Activated naive CD4-positive, alpha-beta T cell treated with anti-CD3 and anti-CD28 coated beads, Interleukin-2, amount 50 U/mL, for 16 hours (primary cell): ENCODE measurements at places on chromosomes 13 and 19.
A peak's percentile ranks its signal among the peaks of the same experiment; 100 is the strongest.

DNA sequence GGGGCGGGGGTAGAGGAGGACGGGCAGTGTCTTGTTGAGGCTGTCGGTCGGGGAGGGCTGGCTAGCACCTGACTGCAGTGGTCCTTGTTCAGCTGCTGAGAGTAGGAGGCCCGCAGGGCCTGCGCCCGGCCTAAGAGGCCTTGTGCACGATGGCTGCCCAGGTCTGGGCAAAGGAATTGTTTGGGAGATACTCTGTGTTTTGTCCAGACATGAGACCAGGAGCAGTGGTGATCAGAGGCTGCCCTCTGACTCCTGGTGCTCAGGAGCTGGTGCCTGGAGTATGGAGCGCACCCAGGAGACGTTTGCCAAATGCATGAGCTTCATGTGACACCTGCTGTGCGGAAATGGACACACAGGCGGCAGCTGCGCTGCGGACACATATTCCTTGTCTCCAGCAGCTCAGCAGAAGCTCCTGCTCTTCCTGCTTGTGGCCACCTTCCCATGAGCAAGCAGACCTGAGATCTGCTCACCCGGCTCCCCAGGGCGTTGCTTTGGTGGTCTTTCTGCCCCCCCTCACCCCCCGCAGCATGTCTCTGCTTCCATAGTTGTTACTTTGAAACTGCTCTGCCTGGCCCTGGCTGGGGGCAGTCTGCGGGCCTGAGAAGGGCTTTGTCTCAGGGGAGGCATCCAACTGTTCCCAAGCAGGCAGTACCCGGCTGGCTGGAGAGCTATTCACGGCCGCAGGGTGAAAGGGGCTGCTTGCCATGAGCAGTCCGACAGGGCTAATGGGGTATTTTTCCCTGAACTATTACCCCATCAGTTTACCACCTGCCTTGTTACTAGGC lies 163.9 kb downstream of the TEX29 start:
- DNase-seq: no peak

GRCh38 chr13:21079761-21080592 lies 18.6 kb upstream of the LATS2 start:
- DNase-seq: no peak

DNA sequence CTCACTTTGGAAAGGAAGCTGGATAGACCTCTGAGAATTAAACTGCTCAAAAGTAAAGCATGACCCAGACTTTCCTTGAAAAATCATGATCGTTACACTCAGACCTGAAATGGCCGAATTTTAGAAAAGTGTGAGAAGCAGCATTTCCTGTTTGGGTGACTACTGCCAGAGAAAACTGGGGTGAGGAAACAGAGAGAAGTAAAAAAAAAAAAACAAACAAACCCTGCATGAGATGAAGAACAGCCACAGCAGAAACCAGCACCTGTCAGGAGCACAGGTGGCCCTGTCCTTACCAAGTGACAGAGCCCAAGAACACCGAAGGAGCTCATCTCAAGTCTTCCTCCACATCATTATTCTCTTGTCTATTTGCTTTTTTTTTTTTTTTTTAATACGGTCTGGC lies 12.0 kb upstream of the ADPRHL1 start:
- DNase-seq: no peak

GRCh38 chr19:37333457-37333856 lies 37.4 kb upstream of the ZNF527 start:
- DNase-seq: no peak

- DNase-seq: no peak
Observed at GRCh38 chr13:21501686-21502085, 42.6 kb upstream of the ZDHHC20 start.

DNA sequence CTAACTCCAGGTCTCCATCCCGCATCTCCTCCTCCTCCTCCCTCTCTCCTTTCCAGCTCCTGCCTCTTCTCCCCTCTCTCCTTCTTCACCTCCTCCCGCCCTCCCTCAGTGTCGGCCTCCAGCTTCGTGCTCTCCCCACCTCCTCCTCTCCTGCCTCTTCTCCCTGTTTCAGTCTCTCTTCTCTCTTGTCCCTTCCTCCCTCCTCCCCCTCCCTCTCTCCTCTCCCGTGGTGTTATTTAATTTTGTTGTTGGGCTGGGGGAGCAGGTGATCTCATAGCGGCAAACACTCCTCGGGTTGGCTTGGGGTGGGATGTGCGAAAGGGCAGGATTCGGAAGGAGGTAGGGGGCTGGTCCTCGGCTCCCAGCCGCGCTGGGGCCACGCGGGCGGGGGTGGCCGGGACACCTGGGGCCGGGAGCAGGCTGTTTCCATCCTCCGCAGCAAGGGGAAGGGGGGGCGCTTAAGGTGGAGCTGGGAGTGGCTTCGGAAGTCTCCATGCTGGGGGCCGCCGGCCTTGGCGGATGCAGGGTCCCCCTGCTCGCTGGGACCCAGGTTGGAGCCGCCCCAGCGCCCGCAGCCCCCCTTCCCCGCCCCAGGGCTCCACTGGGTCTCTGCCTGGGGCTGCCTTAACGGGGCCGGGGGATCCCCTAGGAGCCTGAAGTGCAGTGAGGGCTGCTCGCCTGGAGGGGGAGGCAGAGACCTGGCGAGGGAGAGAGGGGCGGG lies at the start of gene CA11:
Gene CA11, minus strand, starts transcription at position 187 of the 721 bp plus-strand sequence. CDS start 555 bp downstream, outside the sequence.
- DNase-seq: peak; percentile 92

DNA sequence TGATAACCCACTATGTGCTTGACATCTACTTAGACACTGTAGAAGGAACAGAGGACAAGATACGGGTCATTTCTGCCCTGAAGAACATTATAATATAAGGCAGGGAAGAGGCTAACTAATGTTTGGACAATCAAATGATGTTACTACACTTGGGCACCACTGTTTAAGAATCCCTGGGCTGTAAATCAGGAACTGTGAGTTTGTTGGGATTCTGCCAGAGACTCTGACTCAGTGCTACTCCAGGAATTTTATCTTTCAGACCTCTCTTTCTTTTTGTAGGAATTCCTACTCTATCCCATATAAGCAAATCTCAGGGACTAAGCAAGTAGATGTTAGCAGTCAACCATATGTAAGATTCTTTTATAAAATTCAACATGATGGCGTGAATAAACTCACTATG lies 3.1 kb upstream of the ZNF471 start:
- no peak for DNase-seq

- DNase-seq: no peak
Observed at GRCh38 chr13:97387890-97388289, 46.1 kb upstream of the RAP2A start.

- peak; percentile 87 for DNase-seq
Observed at GRCh38 chr19:41958367-41959055, 610 bp downstream of the RABAC1 start.

GRCh38 chr13:100506154-100506553 lies 82.4 kb downstream of the GGACT start:
- peak; percentile 47 for DNase-seq

GRCh38 chr13:94515911-94516310 lies 36.4 kb upstream of the DCT start:
- no peak for DNase-seq

DNA sequence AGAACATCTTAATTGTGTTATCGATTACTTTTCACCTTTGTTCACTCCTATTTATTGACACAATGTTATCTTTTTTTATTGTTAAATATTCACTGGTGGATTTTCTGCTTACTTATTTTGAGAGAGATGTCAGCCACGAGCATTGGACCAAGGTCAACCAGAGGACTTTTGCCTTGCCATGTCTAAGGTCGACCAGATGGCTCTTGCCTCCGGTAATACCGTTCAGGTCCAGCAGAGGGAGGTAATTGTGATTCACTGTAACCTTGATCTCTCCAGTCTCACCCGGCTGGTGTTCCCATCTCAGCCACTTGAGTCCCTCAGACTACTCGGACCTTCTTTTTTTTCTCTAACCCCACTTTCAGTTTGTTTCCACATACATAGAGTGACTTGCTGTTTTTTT lies 1438.1 kb downstream of the UQCRFS1 start:
- no peak for DNase-seq
